NCI-H2029 treated with DMSO at 0.1 percent for 48 hours (cell line): ENCODE measurements at places on chromosomes 2 and 18.

- no peak for DNase-seq
Measured at GRCh38 chr2:197673106-197673505, 2.3 kb downstream of the RFTN2 start.

GRCh38 chr18:48777744-48778116 is 173.0 kb downstream of the SMAD7 start:
- no peak for DNase-seq

DNA sequence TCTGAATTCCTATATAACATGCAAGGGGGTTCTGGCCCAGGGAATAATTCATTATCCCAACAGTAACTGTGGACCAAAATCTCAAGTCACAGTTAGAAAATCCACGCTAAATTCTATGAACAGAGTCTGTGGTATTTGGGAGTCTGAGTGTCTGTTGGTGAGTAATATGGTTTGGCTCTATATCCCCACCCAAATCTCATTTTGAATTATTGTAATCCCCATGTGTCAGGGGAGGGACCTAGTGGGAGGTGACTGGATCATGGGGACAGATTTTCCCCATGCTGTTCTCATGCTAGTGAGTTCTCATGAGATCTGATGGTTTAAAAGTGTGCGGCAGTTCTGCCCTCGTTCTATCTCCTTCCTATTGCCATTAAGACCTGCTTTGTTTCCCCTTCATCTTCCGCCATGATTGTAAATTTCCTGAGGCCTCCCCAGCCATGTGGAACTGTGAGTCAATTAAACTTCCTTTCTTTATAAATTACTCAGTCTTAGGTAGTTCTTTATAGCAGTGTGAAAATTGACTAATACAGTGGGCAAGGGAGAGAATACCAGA is 68.3 kb downstream of the NBAS start:
- no peak for DNase-seq

DNA sequence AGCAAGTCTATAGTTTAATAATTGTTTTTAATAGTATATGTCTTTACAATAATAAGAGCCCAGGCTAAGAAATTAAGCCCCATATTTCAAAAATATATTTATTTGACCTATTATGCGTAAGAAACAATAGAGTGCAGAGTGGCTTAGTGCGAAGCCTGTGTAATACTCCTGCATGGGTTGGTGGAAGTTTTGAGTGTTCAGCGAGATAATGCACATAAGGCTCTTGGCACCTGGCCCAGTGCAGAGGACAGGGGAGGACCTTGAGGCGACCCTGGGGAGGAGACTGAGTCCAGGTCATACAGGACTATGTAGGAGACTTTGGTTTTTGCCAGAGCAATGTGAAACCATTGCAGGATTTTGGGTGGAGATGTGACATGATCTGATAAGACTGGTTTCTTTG is 132.4 kb upstream of the ST6GAL2 start:
- DNase-seq = no peak

DNA sequence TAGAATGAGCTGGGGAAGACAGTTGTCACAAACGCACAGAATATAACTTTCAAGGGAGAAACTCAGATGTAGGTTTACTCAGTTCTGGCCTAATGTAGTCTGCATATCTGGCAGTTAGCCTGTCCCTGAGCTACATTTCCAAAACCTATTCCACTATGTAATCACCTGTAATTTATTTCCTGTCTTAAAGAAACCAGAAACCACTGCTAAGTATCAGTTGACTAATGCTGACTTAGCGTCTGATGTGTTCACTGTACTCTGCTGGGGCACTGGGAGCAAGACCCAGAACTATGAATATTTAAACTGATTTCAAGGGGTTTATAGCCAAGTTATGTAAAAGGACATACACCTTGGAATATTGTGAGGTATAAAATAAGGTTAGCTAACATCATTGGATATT is 1995.2 kb upstream of the PIK3C3 start:
- no peak for DNase-seq

- DNase-seq = no peak
Measured at GRCh38 chr2:153823880-153824279, 47.8 kb upstream of the GALNT13 start.

GRCh38 chr2:197209742-197210408 is 100.7 kb downstream of the ANKRD44 start:
- DNase-seq = no peak

DNA sequence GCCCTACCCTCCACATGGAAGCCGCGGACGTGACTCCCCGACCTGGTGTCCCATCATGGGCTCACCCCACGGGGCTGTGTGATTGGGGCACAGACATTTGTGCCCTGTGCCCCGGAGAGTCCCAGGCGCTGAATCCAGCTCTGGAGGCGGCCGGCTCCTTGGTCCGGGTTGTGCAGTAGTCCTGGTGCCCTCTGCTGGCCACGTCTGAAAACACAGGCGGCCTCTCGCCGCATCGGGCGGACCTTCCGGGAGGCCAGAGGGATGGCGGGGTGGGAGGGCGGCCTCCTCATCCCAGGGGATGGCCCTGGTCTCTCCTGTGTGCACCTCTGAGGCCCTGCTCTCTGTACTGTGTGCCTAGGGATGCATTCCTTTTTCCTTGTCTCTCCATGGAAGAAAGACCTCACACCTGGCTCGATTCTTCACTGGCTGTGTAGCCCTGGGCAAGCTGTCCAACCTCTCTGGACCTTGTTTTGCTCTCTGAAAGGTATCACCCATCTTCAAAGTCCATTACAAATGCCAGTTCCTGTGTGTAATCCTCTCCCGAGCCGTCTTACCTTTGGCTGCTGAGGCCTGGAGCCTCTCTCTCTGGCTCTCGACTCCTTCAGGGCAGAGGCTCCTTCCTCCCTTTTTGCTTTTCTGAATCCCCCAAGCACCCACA is 27.6 kb downstream of the CELF4 start:
- no peak for DNase-seq

- no peak for DNase-seq
Measured at GRCh38 chr2:29182920-29183319, 67.7 kb downstream of the CLIP4 start.

DNA sequence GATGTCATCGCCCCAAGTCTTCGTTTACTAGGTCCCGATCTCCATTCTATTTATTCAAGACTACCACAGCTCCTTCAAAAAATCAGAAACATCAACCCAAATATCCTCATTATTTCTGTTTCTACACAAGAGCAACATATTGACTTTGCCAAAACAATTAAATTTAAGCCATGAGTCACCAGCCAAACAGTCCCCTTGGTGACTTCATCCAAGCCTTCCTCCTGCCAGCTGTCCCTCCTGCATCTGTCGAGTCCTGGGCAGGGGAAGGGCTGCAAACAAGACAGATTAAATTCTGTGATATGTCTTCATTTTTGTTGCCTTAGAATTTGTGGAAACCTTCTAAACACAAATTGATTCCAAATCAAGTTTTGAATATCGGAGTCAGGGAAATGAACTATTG is 110.3 kb downstream of the SP3 start:
- DNase-seq = peak; percentile 4

DNA sequence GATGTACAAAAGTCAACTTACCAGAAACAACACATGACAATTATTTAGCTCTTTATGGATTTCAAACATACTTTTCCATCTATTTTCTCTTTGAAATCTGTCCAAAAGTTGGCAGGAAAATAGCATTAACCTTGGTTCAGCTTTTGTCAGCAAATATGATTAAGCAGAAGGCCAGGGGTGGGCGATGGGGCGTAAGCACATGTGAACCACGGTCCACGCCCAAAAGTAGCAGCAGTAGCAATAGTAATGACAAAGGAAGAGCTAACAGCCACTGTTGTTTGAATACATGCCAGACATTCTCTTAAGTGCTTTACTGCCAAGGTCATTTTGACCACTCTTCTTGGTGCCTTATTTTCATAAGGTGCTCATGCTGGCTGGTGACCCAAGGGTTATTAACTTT is 73.5 kb downstream of the ANTXR1 start:
- no peak for DNase-seq

DNA sequence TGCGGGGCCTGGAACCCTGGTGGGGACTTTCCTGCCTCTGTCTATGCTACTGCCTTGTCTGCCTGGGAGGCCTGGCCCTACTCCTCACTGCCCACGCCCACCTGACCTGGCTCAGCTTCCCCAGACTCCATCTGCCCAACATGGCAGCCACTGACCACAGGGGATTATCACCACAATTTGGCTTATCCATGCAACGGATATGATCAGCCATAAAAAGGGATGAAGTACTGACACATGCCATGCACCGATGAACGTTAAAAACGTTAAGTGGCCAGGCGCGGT is 5.9 kb upstream of the KCNF1 start:
- DNase-seq = no peak

- DNase-seq = no peak
Measured at GRCh38 chr18:13530033-13530878, 196.1 kb downstream of the FAM210A start.

DNA sequence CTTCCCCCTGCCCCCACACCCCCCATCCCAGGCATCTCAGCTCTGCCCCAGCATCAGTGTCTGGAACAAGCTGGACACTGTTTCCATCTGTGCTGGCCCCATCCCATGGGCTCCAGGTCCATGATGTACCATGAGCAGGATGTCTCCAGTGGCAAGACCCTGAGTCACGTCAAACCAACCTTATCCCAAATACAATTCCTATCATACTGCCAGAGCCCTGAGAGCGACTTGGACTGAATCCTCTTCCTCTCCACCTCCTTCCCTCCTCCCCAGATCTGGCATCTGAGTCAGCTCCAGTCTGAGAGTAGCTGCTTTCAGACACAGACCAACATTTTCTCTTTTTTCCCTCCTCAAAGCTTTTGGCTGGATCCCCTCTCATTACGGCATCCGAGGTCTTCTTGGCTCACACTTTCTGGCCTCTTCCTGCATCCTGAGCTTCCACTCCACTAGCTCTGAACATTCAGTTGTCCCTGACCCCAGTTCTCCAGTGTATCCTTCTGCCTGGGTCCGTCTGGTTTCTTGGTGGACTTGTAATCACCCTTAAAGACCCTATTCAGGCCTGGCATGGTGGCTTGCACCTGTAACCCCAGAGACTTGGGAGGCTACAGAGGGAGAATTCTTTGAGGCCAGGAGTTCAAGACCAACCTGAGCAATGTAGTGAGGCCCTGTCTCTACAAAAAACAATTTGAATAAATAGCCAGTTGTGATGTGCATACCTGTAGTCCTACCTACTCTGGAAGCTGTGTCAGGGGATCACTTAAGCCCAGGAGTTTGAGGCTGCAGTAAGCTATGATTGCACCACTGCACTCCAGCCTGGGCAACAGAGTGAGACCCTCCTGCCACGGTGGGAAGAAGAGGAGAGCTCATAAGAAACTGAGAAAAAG is 68.3 kb downstream of the ACKR3 start:
- DNase-seq = no peak

DNA sequence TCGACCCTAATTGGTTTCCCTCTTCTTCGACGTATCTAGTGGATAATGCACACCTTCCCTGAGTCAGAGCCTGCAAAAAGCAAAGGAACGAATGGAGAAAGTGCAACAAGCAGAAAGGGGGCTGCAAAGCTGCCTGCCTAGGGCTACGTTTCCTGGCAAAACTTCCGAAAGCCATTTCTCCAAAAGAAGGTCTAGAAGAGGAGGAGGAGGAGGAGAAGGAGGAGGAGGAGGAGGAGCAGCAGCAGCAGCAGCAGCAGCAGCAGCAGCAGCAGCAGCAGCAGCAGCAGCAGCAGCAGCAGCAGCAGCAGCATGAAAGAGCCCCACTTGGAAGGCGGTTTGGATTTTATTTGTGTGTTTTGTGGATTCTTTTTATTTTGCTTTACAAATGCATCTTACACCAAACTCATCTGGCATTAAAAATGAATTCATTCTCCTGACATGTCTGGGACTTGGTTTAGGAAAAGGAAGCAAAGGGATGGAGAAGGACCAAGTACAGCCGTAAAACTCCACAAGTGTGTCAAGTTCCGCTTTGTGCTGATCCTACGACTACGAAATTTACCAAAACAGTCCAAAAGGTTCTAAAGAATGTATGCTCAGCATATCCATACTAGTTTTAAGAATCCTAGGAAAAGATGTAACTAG is 2.0 kb downstream of the TCF4 start:
- no peak for DNase-seq

DNA sequence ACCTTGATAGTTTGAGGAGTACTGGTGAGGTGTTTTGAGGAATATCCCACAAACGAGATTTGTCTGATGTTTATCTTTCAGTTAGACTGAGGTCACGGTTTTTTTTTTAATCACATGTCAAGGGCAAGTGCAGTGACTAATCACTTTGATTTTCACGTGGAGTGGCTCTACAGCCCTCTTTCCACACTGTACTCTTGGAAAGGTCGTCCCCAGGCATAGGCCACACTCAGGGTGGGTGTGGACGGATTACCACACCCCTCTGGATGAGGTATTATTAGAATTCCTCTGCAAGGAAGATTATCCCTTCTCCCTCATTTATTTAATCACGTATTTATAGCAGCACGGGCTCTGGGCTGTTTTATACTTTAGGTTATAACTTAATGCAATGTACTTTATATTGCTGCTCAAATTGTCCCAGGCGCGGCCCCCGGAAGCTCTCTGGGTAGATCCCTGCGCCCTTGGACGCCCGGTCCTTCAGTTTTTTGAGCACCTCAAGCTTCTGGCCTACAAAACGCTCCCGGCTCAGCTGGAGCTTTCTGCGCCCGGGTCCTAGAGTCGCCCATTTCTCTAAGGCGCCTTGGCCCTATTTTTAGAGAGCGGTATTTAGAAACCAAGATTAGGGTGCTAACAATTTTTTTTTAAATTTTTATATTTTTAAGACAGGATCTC is 515 bp upstream of the PLEKHB2 start:
- peak; percentile 44 for DNase-seq

DNA sequence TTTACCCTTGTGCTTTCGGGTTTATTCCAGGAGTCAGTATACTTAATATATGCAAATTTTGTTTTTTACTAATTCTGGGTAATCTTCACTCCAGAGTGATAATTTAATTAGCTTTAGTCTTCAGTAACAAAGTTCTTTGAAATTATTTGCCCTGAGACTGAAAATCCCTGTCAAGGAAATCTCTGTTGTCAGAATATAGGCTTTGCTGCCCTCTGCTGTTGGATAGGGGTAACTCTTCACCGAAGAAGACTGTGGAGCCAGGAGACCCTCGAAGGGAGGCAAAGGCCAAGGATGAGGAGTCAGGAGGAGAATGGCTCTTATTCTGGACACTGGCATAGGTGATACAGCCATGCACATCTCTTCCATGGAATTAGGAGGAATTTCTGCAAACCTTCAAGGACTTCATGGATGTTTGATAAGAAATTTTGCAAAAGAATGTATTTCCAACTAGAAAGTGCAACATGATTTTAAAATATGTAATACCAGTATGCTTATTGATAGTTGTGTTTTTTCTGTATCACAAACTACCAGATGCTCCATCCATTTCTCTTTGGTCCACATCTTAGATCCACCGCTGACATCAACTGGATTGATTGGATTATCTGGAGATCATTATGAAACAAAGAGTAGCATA is 182.3 kb downstream of the RDH14 start:
- DNase-seq = peak; percentile 26

- DNase-seq = no peak
Measured at GRCh38 chr2:136932700-136933099, 167.4 kb downstream of the THSD7B start.
